ENCODE measurements at places on chromosomes 5 and 9.

DNA sequence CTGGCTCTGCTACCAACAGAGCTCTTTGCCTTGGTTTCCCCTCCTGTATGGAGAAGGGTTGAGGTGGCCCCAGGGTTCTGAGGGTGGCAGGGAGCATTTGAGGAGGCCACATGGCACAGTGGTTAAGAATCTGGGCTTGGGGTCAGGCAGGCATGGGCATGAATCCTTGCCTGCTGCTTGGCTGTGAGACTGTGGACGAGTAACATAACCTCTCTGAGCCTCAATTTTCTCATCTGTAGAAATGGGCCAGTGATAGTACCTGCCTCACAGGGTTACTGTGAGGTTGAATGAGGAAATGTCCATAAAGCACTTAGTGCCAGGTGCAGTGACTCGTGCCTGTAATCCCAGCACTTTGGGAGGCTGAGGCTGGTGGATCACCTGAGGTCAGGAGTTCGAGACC is 5.1 kb upstream of the NDST1 start:
- DNase-seq: no peak

- DNase-seq: no peak
Measured at GRCh38 chr9:70385426-70385825, 29.0 kb downstream of the KLF9 start.

DNA sequence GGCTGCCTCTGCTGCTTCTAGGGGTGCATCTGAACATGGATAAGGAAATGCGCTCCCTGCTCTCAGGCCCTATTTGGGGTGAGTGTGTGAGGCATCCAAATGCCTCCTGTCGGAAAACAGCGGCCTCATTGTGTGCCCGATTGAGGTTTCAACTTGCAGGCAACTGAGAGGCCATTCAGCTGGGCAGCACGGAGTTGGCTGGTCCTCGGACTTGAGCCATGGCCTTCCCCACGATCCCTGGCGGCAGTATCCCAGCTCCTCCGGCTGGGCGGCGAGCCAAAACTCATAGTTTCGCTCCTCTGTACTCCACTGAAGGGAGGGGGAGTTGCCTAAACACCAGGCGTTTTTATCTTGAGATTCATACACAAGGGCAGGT is 597.3 kb upstream of the SGCD start:
- DNase-seq: no peak

GRCh38 chr5:82649943-82650342 is 371.8 kb upstream of the RPS23 start:
- DNase-seq: no peak

GRCh38 chr9:79357616-79358015 is 214.1 kb upstream of the TLE4 start:
- no peak for DNase-seq
